Aortic smooth muscle cell (primary cell): ENCODE measurements at places on chromosomes 5 and 9. TPM values are rescaled to one million over a fixed set of nuclear protein-coding genes. Genes with fewer than 3 reads are reported as not detected.

Gene FAXDC2
- 9.0 and 13.6 TPM in 2 replicates for total RNA-seq

Gene MEIKIN
- 0.06 TPM in 1 of 2 replicates, not detected in the other for total RNA-seq

Gene ENTPD8
- total RNA-seq: under 0.01 and 0.06 TPM in 2 replicates

Gene PFN3
- total RNA-seq: not detected in 2 replicates

Gene XRCC4
- 64.4 and 83.2 TPM in 2 replicates for total RNA-seq
